Effector CD4-positive, alpha-beta T cell (primary cell): ENCODE measurements at places on chromosomes 5 and 9.

DNA sequence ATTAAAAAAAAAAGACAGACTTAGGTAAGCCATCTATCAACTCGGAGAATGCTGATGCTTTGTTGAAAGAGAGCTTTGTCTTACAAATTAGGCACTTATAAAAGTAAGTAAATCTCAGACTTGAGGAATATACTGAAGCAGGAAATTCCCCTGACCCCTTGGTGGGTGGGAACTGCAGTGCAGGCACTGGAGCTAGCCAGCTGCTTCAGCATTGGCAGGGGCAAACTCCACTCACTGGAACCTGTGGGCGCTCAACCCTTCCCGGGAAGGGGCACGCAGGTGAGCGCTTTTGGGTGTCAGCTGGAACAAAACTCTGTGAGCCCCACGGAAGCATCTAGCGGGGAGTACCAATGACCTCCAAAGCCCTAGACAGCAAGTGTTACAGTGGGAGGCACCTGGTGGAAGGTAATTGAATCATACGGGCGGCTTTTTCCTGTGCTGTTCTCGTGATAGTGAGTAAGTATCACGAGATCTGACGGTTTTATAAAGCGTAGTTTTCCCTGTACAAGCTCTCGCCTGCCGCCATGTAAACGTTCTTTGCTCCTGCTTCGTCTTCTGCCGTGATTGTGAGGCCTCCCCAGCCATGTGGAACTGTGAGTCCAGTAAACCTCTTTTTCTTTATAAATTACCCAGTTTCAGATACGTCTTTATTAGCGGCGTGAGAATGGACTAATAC lies 628.0 kb upstream of the CDH18 start:
- no peak for DNase-seq

DNA sequence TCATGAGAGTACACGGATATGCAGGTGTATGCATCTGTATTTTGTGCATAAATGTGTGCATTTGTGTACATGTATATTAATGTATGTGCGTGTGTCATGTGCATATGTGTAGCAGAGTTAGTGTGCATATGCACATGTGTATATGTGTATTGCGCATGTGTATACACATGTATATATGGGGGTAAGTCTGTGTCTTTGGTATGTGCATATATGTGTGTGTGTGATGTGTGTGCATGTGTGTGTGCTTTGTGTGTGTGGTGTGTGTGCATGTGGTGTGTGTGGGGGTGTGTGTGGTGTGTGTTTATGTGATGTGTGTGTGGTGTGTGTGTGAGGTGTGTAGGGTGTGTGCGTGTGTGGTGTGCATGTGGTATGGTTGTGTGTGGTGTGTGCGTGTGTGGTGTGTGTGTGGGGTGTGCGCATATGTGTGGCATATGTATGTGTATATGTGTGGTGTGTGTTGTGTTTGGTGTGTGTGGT lies 13.1 kb upstream of the CTSL start:
- DNase-seq, result no peak

- no peak for DNase-seq
Observed at GRCh38 chr5:140265845-140266244, 37.1 kb downstream of the PFDN1 start.

DNA sequence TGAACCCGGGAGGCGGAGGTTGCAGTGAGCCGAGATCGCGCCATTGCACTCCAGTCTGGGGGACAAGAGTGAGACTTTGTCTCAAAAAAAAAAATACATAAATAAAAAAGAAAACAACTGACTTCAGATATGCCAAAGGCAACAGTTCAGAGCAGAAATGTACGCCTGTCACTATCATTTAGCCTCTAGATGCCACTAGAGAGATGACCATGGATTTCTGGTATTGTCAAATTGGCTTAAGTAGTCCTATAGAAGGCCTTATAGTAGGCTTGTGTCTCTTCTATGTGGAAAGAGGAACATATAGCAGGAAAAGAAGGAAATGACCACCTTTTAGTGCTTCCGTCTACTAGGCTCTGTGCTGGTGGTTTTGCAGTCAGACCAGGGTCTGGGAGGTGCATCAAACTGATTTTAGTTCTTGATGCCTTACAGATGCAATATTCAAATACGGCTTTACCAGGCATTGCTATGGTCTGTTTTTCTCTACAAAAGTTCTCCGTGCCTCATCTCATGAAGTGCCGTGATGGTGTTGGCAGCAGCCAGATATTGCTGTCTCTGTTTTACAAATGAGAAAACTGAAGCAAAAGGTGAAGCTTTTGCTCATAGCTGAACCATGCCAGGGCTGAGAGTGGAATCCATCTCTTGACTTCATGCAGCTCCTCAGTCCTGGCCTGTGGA lies 17.2 kb downstream of the AGXT2 start:
- no peak for DNase-seq

DNA sequence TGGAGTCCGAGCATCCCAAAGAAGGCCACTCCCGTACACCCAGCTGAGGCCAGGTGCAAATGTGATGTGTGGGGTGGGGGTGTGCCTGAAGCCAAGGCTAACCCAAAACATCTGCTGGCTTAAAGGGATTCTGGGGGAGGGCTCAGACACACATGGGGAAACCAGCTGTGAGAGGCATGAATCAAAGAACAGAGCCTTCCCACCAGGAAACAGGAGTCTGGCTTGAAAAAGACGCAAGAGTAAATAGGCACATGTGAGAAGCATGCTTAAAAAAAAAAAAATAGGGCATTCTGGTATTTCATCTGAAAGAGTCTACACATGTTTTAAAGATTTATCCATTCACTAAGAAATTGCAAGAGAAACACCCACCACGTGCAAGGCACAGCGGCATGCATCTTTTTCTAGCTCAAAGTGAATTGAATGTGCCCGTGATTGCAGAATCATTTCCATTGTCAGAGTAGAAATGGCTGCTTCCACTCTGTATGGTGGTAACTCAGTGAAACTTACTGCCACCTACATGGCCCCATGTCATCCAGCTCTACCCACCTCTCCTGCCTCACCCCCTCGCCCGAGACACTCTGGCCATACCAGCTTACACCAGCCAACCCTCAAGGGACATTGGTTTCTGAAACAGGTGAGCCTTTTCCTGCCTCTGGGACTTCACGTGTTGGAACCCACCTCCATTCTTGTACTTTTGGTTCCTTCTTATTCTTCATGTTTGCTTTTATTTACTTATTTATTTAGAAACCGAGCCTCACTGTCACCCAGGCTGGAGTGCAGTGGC lies 71.5 kb downstream of the SEMA5A start:
- no peak for DNase-seq

DNA sequence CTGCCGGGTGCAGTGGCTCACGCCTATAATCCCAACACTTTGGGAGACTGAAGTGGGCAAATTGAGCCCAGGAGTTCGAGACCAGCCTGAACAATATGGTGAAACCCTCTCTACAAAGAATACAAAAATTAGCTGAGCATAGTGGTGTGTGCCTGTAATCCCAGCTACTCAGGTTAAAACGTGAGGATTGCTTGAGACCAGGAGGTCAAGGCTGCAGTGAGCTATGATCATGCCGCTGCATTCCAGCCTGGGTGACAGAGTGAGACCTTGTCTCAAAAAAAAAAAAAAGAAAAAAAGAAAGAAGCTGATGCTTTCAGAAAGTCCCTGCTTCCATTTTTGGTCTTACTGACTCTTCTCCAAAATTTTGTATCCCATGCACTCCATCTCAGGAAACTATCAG lies 31.3 kb downstream of the SNAPC3 start:
- DNase-seq, result no peak

- DNase-seq, result no peak
Observed at GRCh38 chr5:116930616-116931015, 356.0 kb upstream of the SEMA6A start.

DNA sequence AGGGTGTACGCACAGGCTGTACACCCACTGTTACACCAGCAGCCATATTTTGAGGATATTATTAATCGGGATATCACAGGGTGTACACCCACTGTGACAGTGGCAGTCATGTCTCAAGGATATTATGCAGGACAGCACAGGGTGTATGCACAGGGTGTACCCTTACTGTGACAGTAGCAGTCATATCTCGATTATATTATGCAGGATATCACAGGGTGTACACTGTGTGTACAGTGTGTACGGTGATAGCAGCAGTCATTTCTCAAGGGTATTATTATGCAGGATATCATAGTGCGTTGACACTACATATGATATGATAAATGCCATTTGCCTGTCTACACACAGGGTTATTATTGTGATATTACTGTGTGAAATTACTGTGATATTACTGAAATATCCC lies 80.5 kb upstream of the SLC25A48 start:
- DNase-seq, result no peak

GRCh38 chr9:137128862-137129455 lies 10.0 kb upstream of the GRIN1 start:
- DNase-seq, result no peak

- no peak for DNase-seq
Observed at GRCh38 chr9:121528642-121529041, 29.0 kb upstream of the GGTA1 start.

GRCh38 chr5:36878392-36879082 lies 2.0 kb downstream of the NIPBL start:
- no peak for DNase-seq

DNA sequence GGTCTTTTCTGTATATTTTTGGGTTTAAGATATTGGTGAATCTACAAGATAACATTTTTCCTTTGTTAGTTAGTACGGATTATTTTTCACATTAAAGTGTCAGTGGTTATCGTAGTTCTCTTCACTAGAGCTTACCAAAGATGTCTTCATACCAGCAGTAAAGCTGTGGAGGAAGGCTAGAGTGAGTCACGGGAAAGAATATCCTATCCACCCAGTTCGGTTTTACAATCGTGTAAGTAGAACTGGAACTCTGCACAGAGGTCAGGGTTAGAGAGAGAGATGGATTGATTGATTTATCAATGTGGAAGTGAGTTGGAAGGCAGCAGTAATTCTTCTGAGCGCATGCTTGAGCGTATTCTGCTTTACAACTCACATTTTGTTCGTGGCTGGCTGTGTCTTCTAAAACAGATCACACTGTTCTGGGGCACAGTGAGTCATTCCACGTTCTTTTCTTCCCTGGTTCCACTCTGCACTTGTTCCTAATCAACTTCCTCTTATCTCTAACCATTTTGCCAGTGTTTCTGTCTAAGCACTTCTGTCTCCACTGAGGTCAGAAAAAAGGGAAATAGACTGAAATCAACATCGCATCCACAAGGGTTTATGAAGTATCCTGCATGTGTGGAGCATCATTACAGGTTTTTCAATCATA lies 86.5 kb upstream of the ARRDC3 start:
- no peak for DNase-seq

DNA sequence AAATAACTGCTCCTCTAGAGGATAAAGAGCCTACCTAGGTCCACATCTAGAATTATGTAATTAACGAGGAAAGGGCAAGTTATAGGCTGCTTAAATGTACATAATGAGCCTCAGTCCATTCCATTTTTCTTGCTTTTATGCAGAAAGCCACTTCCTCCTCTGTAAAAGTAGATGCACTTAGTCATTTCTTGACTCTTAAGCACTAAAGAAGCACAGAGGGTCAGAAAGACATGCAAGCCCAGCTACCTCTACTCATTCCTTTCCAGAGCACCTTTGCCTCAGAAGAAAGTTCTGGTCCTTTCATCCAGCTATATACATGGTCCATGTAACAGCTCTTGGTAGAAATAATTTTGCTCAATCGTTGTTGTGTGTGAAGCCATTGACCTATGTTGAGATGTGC lies 308.0 kb upstream of the NREP start:
- DNase-seq, result no peak

- no peak for DNase-seq
Observed at GRCh38 chr5:165263536-165263935, 1758.1 kb downstream of the MAT2B start.

DNA sequence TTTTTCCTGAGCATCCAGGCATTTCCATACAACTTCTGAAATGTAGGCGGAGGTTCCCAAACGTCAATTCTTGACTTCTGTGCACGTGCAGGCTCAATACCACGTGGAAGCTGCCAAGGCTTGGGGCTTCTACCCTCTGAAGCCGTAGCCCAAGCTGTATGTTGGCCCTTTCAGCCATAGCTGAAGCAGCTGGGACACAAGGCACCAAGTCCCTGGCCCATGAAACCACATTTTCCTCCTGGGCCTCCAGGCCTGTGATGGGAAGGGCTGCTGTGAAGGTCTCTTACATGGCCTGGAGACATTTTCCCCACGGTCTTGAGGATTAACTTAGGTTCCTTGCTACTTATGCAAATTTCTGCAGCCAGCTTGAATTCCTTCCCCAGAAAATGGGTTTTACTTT lies 103.6 kb downstream of the NREP start:
- DNase-seq, result no peak

DNA sequence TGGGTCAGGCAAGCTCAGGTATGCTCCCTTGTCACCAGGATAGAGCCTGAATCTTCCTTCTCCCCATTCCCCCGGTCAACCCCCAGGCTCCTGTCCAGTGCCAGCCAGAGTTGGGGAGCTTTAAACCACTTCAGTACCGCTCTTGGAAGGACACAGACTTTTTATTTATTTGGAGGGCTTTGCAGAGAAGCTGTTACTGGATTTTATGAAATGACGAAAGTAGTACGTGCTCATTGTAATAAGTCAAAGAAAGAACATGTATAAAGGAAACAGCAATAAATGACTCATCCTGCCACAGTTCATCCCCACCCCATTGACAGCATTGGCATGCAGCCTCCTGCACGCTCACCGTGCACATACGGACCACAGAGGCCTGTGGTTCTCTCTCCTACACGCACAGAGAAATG lies 230.3 kb downstream of the AUH start:
- DNase-seq, result no peak

DNA sequence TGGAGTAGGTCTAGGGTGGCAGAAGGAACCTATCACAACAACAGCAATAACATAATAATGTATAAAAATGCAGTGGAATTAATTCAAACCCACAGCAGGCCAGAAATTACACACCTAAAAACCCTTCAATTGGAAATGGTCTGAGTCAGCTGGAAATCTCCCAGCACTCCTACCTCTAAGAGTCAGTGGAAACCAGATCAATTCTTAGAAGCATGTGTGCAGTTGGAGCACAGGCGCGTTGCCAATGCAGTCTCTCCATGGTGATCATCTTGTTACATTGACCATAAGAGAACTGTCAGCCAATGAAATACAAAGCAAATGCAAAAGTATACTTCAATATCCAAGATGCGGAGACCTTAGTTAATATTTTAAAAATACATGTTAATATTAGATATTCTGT lies 15.1 kb upstream of the CSNK1G3 start:
- no peak for DNase-seq

DNA sequence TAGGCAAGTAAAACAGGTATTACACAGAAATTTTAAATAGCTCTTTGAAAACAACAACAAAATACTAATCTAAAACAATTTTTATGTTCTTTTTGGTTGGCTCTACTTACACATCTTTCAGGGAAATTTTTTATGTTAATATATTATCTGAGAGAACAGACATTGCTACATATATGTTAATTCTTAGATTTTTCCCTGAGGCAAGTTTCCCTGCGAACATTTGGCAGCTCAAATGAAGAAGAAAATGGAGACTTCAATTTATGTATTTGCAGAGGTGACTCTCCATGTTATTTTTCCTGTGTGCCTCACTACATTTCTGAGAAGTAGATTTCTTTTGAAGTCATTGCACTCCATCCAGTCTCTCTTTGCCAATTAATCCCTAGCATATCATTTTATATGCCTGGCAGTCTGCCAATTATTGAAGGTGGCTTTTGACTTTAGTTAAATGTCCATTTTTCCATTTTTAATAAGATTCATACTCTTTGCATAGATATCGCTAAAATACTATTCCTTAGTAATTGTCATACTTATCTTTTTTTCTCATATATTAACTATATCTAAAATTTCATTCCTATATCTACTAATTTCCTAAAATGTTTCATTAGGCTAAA lies 908.2 kb upstream of the CDH10 start:
- DNase-seq, result no peak
